Stimulated activated CD4-positive, alpha-beta T cell treated with anti-CD3 and anti-CD28 coated beads, Interleukin-2, amount 100 ng/mL, for 24 hours (primary cell): ENCODE measurements at places on chromosomes 16 and 17.

DNA sequence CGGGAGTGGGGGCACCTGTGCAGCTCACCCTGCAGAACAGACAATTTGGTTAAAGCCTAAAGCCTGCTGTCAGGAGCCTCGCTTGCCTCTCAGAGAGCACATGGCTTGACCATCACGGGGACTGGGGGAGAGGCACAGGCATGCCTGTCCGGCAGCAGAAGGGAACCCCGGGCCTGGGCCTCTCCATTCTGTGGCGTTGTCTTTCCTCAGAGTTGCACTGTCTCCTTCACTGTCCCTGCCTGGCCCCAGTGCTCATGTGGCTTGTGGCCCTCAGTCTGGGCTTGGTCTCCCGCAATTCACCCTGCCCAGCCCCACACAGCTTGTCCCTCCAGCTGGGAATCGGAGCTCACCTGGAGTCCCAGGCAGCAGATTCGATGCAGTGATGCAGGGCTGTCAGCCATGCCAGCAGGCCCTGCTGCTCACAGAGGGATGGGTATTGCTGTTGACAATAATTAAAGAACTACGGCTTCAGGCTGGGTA lies 189.9 kb downstream of the SEC14L1 start:
- no peak for DNase-seq

- DNase-seq: no peak
These were observed 77.9 kb downstream of the KSR1 start for GRCh38 chr17:27533874-27534815.

- no peak for DNase-seq
These were observed 110.4 kb upstream of the HAS3 start for GRCh38 chr16:68995011-68995504.

GRCh38 chr17:59284317-59284716 lies 47.1 kb upstream of the YPEL2 start:
- no peak for DNase-seq

DNA sequence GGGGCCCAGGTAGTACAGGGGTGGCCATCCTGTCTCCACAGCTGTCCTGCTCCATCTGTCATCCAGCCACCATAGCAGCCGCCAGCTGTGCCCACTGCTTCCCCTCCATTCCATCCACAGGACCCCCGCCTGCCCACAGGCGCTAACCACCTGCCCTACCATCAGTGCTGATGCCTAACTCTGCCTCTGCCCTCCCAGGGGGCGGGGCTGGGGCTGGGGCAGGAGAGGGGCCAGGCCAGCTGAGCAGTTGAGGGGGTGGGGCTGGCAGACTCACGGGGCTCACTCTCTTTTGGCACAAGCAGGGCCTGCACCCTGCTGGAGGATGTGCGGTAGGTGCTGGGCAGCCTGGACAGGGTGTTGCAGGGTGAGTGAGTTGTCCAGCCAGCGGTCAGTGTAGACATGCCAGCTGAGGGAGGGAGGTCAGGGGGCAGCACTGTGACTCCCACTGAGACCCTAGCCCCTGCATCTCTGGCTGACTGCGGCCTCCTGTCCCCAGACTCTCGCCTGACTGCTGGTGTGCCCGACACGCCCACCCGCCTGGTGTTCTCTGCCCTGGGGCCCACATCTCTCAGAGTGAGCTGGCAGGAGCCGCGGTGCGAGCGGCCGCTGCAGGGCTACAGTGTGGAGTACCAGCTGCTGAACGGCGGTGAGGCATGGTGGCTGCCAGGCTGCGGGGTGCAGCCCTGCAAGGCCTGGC lies 9.6 kb downstream of the GALK1 start:
- no peak for DNase-seq

- DNase-seq: peak; percentile 84
These were observed at the start of gene TLCD1 for GRCh38 chr17:28726226-28726626. Gene TLCD1, minus strand, starts transcription at chr17:28726233. Its CDS starts 136 bp downstream, at chr17:28726097.

DNA sequence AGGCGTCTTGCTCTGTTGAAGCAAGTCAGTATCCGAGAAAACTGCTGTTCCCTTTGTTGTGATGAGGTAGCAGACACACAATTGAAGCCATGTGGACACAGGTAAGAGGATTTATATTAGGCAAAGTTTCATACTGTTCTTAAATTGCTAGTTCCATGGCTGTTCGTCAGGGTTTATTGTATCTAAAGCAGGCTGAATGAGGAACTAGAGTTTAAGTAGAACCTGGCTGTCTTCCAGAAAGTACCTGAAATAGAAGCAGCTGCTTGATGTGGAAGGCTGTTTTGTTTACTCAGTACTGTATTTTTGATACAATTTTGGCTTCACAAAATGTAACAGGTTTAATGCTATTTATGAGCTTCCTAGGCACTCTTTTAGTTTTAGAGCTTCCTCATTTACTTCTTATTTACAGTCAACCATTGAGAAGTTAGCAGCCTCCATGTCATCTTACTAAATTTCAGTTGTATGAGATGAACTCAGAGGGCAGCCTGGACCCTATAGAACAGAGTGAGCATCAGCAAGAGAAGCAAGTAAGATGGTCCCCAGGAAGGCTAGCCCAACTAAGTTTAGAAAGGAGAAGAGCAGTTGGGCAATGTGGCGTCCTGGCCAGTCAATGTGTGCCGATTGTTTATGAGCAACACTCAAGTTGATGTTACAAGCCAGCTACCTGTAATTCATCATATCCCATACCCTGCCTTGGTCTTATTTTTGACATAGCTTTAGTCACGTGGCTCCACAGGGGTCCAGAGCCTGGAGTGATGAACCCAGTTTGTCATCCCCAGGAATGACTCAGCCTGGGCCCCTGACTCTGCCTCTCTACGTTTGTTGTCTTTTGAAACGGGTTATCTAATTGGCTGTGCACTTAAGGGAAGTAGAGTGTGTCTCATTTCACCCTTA lies 9.7 kb upstream of the ARL2BP start:
- no peak for DNase-seq

- DNase-seq: no peak
These were observed 58.3 kb downstream of the NTN1 start for GRCh38 chr17:9079461-9080103.

DNA sequence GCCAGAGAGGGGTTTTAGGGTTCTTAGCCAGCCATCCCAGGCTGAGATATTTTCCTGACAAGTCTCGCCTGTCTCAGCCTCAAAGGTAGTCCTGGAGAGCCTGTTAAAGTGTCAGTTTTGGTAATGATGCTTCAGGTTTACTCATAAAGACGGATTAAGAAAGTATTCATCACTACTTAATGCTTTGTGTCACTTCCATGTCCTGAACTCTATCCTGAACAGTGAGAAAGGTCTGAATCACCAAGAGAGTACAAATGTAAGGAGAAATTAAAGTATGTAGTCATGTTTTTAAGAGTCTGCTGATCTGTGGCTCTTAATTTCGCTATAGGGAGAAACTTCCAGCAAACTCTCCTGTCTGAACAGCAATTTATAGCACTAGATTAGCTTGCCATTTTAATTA lies 14.0 kb downstream of the RPGRIP1L start:
- DNase-seq: no peak

- no peak for DNase-seq
These were observed 6.4 kb downstream of the ASPHD1 start for GRCh38 chr16:29906520-29907244.

DNA sequence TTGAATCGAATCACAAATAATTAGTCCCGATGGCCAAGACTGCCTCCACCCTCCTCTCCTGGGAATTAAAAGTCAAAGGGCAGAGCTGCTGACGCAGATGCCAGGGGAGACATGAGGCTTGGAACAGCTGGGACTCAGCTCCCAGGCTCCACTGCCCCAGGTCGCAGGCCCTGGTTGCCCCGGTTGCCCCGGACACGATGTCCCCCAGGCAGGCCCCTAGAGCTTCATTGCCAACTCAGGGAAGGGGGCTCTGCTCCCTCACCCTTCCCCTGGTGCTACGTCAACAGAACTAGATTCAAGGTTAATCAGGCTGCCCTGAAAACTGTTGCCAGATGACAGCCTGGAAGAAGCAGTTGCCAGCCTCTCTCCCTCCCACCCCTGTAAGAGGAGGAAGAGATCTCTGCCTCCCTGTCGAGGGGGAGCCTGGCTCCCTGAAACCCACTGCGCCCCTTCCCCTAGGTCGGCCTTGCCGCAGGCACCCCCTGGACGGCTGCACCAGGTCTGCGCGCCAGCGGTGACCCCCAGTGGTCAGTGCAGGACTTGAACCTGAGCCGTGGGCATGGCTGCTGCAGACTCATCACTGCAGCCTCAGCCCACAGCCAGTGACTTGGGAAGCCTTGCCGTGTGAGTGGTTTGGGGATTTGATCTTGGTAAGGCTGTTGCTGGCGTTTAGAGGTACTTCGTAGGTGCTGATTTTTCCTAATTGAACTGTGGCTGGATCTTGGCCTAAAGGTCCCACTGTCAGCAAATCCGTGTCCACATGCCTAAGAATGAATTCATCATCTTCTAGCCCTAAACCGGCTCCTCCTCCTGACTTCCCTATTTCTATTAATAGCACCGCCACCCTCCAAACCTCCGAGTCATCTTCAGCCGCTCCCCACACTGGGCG lies 84.1 kb upstream of the TOB1 start:
- peak; percentile 59 for DNase-seq

GRCh38 chr17:69734656-69735055 lies 320.2 kb downstream of the MAP2K6 start:
- no peak for DNase-seq

DNA sequence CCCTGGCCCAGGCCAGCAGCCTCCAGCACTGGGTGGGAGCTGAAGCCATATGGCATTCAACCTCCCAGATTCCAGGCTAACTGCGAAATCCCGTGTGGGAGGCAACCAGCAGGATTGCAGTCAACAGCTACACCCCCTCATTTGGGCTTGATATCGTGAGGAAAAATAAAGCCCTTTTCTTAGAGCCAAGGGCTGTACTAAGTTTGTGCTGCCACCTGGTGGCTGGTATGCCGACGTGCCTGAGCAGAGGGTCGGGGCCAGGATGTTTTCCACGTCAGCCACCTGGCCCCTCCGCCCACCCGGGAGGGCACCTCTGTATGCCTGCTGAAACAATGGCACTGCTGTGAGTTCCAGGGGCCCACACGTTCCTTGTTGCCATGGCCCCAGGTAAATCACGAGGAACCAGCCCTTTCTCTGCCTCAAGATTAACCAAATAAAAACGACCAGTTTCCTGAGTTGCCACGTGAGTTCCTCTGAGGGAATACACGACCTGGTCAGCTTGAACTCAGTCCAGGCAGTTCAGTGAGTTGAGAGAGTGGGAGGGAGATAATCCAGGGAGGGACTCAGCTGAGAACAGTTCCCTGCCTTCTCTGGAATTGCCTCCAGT lies 9.0 kb downstream of the TMEM98 start:
- peak; percentile 75 for DNase-seq

DNA sequence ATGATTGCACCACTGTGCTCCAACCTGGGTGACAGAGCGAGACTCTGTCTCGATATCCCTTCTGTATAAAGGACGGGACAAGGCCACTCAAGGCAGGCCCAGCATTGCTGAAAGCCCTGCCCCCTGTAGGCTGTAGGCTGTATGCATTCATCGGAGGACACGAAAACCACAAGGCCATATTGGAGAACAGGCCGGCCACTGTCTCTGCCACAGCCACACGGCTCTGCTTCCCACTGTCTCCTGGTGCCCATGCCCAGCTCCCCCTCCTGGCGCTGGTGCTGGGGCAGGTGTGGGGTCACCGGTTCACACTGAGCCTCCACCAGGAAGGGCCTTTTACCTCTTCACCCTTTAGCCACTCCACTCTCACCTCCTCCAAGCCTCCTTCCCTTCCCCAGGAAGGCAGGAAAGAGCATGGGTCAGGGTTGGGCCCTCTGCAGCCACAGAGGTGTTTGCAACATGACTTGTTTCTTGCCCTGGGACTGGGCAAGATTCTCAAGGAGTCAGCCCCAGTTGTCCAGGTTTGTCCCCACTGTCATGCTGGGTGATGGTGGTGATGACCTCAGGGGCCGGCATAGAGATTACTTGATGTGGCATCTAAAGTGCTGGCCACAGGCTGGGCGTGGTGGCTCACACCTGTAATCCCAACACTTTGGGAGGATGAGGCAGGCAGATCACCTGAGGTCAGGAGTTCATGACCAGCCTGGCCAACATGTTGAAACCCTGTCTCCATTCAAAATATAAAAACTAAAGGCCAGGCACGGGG lies 5.3 kb upstream of the NTN3 start:
- DNase-seq: no peak

GRCh38 chr17:10394201-10394887 lies 21.5 kb upstream of the MYH13 start:
- DNase-seq: no peak
